ENCODE measurements at places on chromosomes 7 and 10.

GRCh38 chr7:19747740-19748339, 25.6 kb downstream of the TMEM196 start:
- no peak for DNase-seq

- no peak for DNase-seq
Measured at GRCh38 chr7:84688671-84689070, 494.1 kb upstream of the SEMA3A start.

DNA sequence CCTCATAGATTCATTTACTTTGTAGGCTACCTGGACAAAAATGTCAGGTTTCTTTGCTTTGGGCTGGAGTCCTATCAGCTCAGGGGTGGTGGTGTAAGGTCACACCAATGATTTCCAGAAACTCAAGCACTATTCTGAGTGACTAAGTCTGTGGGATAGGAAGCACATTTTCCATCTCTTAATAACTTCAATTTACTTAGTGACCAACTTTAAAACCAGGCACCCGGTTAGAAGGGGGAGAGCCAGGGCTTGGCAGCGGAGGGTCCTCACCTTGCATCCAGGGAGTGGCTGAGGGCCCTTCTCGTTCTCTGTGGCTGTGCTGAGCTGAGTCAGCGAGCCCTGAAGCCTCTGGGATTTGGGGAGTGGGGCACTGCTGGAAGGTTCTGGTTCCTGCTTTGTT, 6.7 kb downstream of the CHST3 start:
- no peak for DNase-seq

DNA sequence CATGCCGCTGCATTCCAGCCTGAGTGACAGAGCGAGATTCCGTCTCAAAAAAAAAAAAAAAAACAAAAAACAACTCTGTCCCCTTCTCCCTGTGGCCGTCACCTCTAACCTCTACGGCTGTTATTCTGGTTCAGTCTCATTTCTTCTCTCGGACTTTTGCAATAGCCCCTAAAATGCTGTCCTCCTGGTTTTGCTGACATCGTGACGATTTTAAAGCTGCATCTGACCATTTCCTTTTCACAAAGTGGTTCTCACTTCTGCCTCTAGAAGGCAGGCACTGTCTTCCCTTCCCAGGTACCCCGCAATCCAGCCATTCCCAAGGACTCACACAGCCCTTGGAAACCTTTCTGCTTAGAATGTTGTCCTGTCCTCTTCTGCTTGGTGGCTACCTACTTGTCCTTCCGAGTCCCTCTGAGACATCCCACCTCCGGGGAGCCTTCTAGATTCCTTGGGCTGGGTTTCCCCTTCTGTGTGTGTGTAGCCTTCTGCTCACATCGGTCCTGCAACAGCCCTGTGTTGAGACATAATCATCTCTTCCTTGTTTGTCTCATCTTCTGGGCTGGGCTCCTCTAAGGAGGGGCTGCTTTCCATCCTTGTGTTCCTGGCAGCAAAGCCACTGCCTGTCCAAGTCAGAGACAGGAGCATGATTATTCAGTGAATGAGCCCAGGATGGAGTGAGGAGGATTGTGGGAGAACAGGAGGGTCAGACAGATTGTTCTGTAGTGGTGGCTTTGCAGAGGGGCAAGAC, 83.1 kb downstream of the GRK5 start:
- DNase-seq = no peak

DNA sequence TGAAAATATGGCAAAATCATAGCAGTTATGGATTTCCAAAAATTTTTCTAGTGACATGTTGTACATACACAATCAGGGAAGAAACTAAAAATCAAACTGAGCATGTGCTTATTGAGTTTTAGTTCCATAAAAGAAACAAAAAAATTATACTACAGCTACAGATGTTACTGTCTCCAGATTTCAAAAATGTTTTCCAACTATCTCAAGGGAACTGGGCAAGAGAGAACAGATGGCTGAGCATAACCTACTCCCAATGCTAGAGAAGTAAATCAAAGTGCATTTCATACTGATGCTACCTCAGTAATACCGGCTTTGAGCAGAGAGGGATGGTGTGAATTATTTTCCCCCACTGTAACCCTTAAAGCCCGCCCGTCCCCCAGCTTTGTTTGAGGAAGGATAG, 40.7 kb upstream of the KMT2C start:
- no peak for DNase-seq

- DNase-seq = no peak
Measured at GRCh38 chr10:51063659-51064535, 10.4 kb upstream of the PRKG1 start.

DNA sequence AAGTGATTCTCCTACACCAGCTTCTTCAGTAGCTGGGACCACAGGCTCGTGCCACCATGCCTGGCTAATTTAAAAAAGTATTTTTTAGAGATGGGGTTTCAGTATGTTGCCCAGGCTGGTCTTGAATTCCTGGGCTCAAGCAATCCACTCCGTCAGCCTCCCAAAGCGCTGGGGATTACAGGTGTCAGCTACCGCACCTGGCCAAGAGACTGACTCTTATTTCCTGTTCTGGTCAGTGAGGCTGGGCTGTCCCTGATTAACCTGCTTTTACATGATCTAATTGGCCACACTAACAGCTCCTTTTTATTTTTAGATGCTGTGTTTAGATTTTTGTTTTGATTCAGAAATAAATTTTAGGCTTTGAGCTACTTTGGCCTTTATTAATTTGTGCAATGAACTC, 203.9 kb downstream of the NXPH1 start:
- DNase-seq = no peak

DNA sequence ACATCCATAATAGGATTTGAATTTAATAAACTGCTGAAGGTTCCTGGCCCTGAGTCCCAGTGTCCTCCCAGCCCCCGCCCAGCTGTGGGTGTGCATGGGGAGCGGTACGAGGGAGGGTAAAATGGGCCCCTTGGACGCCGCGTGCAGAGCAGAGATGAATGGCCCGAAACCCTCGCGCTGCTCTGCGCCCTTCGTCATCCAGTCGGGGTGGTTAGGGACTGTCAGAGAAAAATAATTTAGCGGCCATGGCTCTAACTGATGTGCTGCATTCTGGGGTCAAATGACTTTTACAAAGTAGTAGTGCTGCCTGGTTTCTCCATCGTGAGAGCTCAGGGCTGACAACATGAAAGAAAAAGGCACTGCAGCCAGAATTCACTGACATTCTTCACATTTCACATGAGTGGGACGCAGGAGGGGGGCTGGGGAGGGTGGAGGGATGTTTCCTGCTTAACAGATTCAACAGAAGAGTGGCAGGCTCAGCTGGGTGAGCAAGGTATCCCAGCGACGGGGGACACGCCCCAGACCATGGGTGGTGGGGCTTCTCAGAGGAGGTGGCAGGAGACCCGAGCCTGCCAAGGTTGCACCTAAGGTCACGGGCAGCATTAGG, 304.5 kb downstream of the WDR37 start:
- peak; percentile 71 for DNase-seq

DNA sequence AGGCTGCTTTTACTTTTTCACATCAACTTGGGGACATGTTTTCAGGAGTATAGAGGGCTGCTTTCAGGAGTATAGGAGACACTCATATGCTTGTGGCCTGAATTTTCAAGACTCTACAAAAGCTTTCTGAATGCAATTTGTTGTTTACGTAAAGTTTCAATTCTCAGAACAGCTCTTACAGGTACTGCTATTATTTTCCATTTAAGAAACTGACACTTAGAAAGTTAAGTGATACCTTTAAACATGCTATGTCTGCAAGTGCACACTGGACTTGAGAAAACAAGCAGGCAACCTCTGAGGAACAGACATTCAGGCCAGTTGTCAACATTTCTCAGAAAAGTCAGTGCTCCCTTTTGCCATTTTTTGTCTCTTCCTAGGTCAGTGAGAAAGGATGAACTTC, 70.0 kb upstream of the PHYHIPL start:
- no peak for DNase-seq

DNA sequence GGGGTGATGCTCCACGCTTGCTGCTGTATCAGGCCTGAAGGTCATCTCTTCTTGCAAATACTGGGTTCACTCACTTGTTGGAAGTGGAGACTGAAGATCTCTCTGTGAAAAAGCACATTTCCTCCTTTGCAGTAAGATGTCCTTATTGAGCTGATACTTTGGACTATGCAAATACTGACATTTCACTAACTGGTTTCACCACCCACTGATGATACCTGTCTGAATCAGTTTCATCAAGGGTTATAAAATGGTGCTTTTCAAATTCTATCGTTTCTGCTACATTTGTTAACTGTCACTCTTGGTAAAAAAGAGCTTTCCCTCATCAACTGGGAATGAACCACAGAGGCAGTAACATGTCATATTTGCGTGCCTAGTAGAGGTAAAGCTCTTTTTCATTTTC, 35.5 kb downstream of the RAB19 start:
- DNase-seq = no peak

- DNase-seq = no peak
Measured at GRCh38 chr10:9900751-9901150, 1116.9 kb upstream of the CELF2 start.

DNA sequence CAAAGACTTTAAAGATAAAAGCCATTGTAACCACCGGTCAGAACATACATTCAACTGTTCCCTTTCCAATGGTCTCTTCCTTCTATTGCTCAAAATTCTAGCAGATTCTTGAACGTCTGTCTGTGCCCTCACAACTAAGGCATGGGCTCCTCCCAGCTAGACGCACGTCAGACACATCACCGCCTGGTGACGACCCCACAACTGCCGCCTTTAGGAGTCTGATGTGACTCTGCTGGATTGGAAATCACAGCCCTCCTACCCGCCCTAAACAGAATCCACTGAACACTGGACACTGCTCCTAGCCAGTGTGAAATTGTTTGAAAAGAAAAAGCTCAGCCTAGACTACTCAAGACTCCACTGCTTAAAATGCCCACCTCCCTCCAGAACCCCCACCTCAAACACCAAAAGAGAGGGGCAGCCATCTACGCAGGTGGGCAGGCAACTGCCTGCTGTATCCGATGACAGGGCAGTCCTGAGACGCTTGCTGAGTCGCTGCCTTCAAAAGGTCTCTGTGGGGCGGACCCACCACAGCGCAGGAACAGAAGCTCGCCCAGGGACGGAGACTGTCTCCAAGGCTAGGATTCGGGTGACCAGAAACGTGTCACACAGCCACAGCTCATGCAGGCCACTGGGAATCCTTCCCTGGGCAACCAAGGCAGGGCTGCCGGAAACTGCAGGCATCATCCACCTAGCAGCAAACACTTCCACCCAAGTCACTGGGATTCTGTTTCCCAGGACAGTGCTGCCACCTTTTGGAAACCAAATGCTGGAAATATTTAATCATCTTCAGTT, 34.7 kb downstream of the GSDME start:
- peak; percentile 55 for DNase-seq

DNA sequence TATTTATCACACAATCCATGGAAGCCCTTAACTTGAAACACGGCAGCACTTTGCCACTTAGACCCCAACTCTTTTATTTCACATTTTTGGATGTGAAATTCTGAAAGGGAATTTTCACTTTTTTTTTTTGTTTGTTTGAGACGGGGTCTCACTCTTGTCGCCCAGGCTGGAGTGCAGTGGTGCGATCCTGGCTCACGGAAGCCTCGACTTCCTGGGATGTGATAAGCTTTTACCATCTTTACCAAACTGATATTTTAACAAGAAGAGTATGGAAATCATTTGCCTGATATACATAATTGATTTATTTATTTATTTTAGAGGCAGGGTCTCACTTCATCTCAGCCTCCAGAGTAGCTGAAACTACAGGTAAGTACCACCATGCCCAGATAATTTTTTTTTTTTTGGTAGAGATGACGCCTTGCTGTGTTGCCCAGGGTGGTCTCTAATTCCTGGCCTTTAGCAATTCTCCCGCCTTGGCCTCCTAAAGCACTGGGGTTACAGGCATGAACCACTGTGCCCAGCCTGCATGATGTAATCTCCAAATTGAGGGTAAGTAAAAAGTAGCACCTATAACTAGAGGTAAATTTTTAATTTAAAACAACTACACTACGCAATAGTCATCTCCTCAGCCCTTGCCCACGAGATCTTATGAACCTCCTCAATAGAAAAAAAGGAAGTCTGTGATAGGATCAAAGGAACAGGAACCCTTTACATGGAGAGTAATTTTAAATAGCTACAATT, 180.7 kb upstream of the KLF14 start:
- no peak for DNase-seq

DNA sequence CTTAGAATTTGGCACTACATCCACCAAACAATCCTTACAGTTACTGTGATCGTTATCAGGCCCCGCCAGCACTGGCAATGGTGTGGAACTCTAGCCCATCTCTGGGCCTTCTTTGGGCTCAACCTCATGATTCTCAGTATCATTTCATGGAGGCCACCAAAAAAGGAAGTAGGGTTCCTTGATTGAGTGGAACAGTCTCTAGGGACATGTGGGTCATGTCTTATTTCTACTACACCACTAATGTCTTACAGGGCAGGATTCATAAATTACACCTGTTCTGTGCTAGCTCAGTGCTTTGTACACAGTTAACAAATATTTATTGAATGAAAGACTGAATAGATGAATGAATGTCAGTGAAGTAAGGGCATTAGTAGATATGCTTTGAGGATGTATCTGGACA, 53.9 kb downstream of the AP3M1 start:
- DNase-seq = no peak

- DNase-seq = no peak
Measured at GRCh38 chr7:94330269-94331020, 64.2 kb upstream of the COL1A2 start.

GRCh38 chr7:7148798-7149481, 33.4 kb upstream of the C1GALT1 start:
- no peak for DNase-seq

GRCh38 chr7:149827089-149827981, 10.8 kb upstream of the ZNF862 start:
- no peak for DNase-seq

GRCh38 chr7:36642010-36642409, 82.3 kb downstream of the AOAH start:
- DNase-seq = no peak

GRCh38 chr10:126928274-126928673, 23.0 kb downstream of the DOCK1 start:
- no peak for DNase-seq

DNA sequence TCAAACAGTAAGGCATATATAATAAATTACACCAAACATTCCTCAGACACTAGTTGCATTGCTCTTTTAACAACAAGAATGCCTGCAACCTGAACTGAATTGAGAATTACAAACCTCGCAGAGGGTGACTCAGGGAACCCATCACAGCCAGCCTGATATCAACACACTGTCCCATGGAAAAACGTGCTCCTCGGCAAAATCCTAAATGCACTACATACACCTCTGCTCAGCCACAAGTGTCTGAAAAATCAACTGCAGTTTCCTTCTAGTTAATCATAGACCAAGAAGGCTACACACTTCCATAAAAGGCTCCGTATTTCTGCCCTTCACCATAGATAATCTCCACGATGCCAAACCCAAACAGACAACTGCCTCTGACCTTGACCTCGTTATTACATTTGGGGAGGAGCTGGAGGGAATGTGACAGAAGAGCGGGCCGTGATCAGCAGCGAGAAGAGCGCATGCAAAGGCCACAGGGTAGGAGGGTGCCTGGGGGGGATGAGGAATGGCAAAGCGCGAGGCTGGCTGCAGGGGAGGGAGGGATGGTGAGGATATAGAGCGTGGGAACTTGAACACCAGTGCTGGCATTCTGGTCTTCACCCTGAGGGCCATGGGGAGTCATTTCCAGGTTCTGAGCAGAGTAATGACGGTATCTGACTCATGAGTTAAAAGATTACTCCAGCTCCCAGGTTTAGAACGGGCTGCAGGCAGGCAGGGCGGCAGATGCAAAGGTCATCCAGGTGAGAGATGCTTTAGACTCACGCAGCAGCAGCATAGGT, 201.9 kb upstream of the FRMD4A start:
- no peak for DNase-seq
